ENCODE measurements at places on chromosomes 16 and 17.

DNA sequence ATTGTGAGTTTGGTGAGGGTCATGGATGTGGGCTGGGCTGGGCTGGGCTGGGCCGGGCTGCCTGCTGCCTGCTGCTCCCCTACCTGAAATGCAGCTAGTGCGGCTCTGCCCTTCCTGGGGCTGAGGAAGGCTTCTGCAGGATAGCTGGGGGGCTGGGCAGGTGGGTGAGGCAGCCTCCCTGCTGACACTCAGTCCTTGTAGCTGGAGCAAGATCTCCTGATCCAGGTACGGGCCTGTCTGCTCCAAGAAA, 4.7 kb downstream of the RPL13 start:
- DNase-seq: no peak

GRCh38 chr17:838486-838885, 56.3 kb downstream of the MRM3 start:
- DNase-seq: no peak

- DNase-seq: peak; percentile 84
Measured at GRCh38 chr17:65627891-65628643, 66.6 kb upstream of the AXIN2 start.

- no peak for DNase-seq
Measured at GRCh38 chr16:59701963-59702930, 968.1 kb upstream of the GOT2 start.

- DNase-seq: no peak
Measured at GRCh38 chr17:82949984-82950383, 110.2 kb upstream of the ZNF750 start.

DNA sequence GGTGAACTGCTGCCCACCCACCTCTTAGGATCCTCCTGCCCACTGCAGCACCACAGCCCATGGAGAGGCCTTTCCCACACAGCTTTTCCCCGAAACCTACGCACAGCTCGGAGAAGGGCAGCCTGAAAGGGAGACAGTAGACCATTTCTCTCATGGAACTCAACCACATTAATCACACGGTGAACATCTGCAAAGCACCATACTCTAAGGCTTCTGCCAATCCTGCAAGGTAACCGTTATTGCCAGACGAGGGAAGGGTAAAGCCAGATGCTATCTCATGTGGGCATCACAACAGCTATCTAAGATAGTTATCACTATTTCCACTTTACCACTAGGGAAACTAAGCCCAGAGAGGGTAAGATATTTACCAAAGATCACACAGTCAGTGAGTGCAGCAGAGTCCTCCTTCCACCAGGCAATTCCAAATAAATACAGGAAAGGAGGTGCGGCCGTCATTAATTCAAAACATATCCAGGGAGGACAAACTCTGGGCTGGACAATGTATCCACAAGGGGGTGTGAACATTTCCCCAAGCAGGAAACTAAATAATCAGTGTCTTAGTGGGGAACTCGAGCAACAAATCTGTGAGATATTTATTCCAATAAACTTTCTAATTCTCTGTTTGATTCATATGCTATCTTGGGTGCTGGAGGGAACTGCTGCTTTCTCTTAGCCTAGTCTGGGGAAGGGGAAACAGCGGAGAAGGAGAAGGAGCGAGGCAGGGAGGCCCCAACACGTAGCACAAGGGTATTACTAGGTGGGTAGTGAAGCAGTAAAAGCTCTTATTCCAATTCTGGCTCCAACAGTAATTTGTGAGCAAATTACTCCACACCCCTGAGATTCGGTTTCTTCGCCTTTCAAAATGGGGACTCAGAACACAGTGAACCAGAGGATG, 723 bp downstream of the TMEM186 start:
- no peak for DNase-seq

- DNase-seq: no peak
Measured at GRCh38 chr17:41692722-41693521, 4.2 kb downstream of the EIF1 start.

GRCh38 chr16:30351001-30351441, 4.1 kb downstream of the CD2BP2 start:
- no peak for DNase-seq

- no peak for DNase-seq
Measured at GRCh38 chr16:8798174-8798527, 512 bp downstream of the PMM2 start.

GRCh38 chr17:58504826-58505351, 9.5 kb downstream of the MTMR4 start:
- DNase-seq: no peak

GRCh38 chr17:68441070-68441770, 16.1 kb downstream of the WIPI1 start:
- DNase-seq: peak; percentile 58

- DNase-seq: peak; percentile 70
Measured at GRCh38 chr17:43994272-43995149, 9.9 kb upstream of the NAGS start.

DNA sequence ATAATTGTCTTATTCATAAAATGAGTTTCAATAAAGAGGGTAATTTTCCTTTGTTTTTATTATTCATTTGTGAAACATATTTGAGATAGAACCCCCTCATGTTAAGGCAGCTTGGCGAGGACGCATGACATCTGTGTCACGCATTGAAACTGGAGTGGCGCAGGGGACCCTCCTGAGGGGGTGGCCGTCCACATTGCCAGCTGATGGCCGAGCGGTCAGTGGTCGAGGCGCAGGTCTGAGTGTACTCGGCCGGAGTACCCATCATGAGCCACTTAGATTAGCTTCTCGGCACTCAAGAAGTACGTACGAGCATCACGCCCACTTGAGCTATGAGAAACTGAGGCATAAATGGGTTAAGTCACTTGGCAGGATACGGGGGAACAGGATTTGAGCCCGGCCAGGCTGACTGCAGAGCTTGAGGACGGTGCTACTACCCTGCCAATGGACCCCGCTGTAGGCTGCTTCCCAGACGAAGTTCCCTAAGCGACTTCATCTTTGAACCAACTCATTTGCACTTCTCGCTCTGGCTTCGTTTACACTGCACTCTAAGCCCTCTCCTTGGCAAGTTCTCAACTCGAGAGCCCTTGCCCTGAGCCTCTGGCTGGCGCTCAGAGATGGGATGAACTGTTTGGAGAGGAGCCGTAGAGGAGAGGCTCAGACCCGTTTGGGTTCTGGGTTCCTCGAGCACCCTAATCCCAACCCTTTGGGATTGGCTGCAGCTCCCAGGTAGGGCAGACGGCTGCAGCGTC, 91.8 kb downstream of the SDK2 start:
- no peak for DNase-seq

GRCh38 chr16:35598696-35599332, 2139.4 kb downstream of the TP53TG3F start:
- no peak for DNase-seq
